Right ventricle myocardium superior (tissue), 1 donor: ENCODE measurements at places on chromosomes 3 and 15.

- DNase-seq, result no peak
These were observed 173.6 kb upstream of the PFN2 start for GRCh38 chr3:150144191-150144708.

DNA sequence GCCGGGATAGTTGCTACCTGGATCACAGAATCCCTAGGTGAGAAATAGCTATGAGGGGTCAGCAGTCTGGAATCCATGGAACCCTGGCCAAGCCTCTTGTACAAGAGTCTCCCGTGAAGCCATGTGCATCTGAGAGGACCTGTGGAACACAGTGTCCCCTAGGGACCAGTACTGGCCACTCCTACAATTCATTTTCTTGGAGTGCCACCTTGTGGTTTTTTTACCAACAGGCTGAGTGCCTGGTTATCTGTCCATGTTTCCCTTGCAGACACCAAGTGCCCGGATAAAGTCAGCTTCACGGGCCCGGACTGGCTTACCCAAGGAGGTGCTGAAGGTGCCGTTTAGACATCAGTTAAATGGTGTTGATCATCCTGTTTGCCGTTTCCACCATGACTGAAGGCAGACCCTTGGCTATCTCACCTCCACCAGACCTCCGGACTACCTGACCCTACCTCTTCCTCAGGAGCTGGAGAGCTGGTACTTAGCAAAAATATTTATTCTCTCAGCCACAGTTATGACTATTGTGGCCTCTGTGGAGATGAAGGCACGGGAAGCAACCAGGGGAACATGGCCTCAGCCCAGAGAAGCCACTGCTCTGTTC is 93.9 kb downstream of the RBPMS2 start:
- DNase-seq, result no peak

GRCh38 chr3:73098873-73099272 is 37.4 kb downstream of the EBLN2 start:
- DNase-seq, result no peak

DNA sequence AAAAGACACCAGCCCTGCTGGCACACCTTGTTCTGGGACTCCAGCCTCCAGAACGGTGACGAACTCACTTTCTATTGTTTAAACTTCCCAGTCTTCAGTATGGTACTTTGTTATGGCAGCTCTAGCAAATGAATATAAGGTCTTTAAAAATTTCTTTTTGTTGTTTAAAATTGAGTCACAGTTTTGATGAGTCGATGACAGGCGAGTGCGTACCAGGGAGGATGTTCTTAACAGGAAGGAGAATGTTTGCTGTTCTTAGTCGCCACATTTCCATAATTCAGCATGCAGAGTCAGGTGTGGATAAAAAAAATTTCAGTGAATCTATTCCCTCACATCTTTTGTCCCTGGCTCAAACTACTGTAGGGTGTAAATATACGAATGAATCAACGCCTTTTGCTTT is 12.4 kb downstream of the DNASE1L3 start:
- DNase-seq, result no peak

DNA sequence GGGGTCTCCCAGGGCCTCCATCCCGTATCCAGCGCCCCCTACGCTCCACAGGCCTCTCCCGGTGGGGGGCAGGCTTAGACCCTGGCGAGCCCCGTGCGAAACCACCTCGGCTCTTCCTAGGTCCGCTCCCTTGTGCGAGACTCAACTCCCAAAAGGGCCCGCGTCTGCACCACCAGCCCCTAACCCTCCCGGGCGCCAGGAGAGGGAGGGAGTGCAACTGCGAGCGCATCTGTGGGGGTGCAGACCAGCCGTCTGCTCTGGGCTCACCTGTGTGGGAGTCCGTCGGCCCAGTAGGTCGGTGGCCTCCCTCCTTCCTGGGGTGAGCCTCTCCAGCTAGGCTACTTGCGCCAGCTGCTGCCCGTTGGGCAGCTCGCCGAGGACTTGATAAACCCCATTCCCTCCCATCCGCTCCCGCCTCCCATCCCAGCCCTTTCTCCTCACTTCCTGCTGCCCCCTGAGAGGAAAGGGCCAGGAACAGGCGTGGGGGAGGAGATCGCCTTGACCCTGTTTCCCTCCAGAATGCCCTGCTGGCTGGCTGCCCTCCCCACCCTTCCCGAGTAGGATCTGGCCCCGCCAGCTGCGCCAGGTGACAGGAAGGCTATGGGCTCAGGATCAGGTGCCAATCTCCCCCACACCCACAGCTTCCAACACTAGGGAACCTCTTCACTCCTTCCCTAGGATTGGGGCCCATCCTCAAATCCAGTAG is at the start of gene HYAL2:
TSS of gene HYAL2 (minus strand) at position 360 of the 706 bp plus-strand sequence. CDS start 2,256 bp downstream, outside the sequence.
- peak; percentile 84 for DNase-seq

DNA sequence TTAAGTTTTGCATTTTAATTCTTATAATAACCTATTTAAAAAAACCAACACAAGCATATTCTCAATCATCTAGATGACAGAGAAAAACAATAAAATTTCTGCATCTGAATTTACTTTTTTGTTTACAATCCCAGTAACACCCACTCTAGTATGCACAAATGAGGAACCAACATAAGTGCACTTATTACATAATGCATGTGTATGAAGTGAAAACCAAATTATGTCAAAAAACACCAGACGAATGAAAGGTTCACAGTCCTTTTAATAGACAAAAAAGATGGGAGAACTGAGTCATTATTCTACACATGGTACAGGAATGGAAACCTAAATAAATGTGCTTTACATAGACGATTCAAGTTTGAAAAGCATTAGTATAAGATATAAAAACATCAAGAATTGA is 91.7 kb downstream of the NR1I2 start:
- DNase-seq, result no peak

GRCh38 chr3:107630779-107631178 is 108.0 kb downstream of the BBX start:
- DNase-seq, result no peak

- DNase-seq, result no peak
These were observed 52.9 kb downstream of the LRTM1 start for GRCh38 chr3:54874816-54875556.

DNA sequence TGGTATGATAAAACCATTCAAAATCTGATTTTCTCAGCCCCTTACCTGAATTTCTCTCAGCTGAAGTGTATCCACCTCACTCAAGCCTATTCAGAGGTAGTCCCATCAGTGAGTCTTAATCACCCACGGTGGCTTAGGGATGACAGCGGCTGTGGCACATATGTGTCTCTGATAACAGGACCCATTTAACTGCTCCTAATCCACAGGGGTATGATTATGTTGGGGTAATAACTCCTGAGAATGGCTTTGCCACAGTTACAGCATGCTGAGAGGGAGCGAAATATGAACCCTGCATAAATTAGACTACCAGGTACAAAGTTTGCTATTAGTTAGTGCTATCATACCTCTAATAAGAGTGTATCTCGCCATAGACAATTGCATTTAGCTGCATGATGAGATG is 10.6 kb downstream of the CLRN1 start:
- DNase-seq, result no peak

DNA sequence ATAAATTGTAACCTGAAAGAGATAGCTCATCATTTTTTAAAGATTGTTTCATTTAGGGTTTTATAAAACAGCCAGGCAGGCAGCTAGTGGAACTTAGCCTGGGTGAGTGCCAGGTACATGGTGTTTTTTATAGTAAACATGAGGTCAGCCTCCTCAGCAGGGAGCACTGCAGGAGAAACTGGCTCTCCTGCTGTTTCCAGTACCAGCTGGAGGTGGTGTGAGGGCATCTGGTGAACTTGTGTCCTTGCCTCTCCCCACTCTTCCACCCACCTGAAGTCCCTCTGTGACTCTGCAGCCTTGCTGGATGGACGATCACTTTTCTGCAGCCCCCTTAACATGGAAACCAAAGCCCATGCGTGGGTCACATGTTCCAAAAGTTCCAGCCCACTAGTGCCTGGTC is 128.4 kb downstream of the FAM174B start:
- DNase-seq, result peak; percentile 46

- no peak for DNase-seq
These were observed 216.0 kb downstream of the TLE3 start for GRCh38 chr15:69881766-69882165.

DNA sequence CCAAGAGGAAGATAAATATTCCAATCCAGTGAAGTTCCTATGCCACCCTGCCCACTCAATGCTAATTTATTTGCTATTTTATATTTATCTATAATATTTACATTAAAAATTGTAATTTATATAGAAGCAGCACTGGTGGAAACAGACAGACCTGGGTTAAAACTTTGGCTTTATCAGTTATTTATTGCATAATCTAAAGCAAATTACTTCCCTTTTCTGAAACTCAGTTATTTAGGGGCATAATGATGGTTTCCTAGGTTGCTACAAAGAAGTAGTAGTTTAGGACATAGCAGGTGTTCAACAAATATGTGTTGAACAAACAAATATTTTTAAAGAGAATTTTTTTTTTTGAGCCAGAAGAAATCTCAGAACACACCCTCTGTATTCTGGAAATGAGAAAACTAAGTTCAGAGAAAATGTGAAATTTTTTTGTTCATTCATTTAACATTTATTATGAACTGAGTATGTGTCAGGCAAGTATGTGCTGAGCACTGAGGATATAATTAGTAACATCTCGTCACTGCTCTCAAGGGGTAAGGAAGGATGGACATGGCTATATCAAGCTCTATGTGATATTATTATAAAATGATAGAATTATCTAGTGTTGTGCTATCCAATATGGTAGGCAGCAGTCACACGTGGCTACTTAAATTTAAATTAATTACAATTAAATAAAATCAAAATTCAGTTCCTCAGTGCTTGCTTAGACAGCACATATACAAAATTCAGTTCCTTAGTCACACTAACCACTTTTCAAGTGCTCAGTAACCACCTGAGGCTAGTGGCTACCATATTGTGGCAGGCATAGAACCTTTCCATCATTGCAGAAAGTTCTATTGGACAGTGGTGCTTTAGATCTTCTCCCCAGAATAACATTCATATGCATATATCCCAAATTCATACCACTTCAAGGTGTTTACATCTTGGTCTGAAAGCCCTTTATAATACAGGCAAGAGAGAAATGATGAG is 7.0 kb upstream of the UBE2Q2 start:
- no peak for DNase-seq

DNA sequence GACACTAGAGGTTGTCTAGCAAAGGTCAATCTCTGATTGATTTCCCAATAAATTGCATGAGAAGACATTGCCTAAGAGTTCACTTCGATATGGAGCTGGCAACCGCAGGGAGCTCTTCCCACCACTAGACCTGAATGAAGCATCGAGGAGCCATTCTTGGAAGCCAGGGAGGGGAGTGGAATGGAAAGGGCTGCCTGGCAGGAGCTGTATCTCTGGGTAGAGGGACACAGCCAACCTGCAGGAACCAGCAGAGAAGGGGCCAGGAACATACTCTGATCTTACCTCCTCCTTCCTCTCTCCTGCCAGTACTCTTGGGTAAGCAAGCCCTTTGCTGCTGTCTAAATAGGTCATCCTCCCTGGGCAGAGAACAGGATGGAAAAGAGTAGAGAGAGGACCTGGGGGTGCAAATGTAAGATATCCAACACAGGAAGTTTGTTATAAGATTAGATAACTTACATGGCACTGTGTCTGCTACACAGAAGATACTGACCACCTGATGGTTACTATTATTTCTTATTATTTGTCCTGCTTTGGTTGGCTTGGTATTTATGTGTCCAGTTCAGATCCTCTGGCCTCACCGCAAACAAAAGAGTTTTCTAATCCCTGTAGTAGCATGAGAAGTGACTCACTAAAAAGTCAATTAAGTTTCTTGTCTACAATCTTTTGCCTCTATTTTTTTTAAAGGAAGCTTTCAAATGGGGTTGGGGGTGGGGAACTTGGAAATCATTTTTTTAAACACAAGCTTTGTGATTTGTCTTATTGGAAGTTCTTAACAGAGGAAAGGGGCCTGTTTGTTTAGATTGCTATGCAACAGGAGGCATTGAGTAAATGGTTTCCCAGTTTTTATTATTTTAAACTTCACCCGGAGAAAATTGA is 156.7 kb upstream of the TSC22D2 start:
- no peak for DNase-seq

- DNase-seq, result no peak
These were observed 41.8 kb downstream of the EPHB3 start for GRCh38 chr3:184603151-184604030.

DNA sequence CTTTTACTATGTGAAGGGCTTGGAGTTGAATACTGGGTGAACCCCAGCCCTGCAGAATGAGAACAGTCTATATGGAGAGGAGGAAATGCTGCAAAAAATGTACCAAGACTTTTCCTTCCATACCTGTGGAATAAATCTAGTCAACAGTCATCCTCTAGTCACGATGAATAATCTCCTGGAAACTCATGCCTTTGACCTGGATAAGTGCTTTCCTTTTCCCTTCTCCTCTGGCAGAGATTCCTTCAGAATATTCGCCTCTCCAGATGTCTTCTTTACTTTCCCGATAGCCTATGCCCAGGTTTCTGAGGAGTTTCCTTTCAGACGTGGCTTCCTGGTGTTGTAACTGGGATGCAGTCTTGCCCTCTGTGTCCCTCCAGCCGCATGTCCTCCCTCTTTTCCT is 28.1 kb downstream of the CCNL1 start:
- DNase-seq, result no peak

DNA sequence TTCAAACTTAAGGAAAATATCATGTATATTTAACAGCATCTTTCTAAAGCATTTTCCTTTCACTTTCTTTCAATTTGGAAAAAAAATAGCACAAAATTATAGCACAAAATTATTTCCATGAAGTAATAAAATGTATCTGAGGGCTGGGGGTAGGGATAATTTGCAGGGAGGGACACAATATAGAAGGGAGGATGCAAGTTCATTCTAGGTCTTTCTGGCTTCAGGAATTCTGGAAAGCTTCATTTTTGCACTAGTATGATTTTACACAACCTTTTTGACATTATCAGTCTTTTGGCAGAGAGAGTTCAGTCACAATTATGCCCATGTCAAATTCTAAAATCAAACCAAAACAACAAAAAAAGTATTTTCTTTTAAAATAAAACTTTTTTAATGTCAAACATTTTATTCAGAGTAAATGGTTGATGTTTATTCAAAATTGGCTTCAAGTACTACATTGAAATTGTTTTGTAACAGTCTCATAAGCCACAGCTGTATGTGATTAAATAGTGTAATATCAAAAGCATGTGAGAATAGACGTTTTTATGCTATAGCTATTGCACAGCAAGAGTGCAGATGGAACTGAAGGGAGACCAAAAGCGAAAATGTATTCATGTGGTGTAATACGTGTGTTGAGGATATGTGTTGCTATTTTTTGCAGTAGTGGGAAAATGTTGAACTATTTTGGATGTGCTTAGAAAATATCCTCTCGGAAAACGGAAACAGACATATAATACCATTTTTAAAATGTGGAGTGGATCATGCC is 5.8 kb downstream of the RBMS3 start:
- no peak for DNase-seq
